ENCODE measurements at places on chromosomes 7 and 10.

- DNase-seq: peak; percentile 44
These were observed 16.9 kb upstream of the ZFAND2A start for GRCh38 chr7:1176891-1177373.

GRCh38 chr10:86730227-86730626, 26.2 kb upstream of the BMPR1A start:
- DNase-seq: no peak

- no peak for DNase-seq
These were observed 6.4 kb upstream of the GOLGA7B start for GRCh38 chr10:97843281-97843671.

- DNase-seq: no peak
These were observed 39.2 kb upstream of the LRRC17 start for GRCh38 chr7:102873470-102874165.

GRCh38 chr7:3301831-3302618, 973 bp downstream of the SDK1 start:
- no peak for DNase-seq

DNA sequence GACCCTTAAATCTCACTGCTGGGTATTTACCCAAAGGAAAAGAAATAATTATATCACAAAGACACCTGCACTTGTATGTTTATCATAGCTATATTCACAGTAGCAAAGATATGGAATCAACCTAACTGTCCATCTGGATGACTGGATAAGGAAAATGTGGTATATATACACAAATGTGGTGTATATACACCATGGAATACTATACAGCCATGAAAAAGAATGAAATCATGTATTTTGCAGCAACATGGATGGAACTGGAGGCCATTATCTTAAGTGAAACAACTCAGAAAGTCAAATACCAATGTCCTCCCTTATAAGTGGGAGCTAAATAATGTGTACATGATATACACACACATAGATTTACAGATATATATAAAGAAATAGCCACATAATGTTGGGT, 168.2 kb downstream of the SH2D4B start:
- DNase-seq: no peak

DNA sequence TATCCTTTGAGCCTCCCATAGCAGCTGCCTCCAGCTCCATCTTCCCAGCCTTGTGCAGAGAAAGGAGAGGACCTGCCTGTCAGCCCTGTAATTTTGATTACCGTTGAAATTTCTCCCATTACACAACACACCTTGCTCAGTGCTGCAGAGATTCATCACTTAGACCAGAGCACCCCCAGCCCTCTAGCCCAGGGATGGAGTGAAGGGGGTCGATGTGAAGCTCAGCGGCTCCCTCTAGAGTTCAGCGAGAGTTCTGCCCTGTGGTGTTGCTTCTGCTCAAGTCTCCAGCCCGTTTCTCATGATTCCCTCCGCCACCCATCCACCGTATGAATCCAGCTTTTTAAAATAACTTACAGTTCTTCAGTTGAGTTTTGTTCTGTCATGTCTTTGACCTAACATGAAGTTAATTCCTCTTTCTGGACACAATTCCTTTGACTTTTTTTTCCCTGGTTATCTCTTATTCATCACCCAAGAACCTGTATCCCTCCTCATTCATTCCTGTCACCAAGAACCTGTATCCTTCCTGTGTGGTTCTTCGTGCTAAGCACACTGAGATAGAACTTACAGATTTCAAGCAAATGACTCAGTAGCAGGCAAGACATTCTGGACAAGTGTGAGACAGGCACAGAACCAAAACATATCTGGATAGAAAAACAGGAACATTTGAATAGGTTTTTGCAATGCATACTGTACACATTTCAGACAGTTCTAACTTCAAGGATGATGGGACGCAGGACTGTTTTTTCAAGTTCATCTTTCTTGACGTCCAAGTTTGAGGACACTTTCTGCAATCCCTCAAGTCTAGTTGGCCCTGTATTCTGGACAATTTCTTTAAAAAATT, 35.0 kb upstream of the ZNF32 start:
- DNase-seq: no peak

- no peak for DNase-seq
These were observed 2.1 kb upstream of the NDUFB8 start for GRCh38 chr10:100531761-100532160.

GRCh38 chr7:108030516-108030915, 27.6 kb upstream of the LAMB1 start:
- DNase-seq: no peak

- DNase-seq: peak; percentile 91
These were observed 24.9 kb upstream of the ADO start for GRCh38 chr10:62779487-62780248.

DNA sequence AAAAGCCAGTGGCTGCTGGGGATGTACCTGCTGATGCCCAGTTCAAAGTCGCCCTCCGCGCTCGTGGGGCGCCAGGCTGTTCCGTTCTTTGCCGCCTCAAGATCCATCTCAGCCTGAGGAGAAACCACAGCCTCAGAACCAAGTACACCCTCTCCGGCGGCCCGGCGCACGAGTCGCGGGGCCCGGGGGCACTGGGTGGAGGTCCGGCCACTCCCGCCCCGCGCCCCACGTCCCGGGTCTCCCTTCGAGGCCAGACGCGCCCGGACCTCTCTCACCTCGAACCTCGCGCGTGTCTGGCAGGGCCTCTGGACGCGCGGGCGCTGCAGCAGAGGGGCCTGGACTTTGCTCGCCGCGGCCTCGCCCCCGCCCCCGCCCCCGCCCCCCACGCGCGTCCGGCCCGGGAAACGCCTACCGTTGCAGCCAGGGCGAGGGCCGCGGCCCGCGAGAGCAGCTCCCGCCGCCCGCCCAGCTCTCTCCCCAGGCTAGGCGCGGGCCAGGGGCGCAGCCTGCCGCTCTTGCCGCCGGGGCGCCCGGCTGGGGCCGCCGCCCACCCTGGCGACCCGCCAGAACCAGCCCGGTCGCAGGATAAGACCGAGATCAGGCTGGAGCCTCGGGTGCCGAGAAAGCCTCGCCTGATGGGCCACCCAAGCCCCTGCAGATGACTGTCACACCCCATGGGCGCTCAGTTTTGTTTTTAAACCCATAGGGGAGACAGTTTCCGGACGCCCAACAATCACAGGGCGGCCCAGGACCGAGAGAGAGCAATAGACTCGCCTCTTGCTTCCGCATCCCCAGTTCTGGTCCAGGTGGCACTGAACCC, at the start of gene ABCB4:
TSS of gene ABCB4 (minus strand) at position 322 of the 820 bp plus-strand sequence. CDS start at position 107, 215 bp downstream.
- DNase-seq: no peak

DNA sequence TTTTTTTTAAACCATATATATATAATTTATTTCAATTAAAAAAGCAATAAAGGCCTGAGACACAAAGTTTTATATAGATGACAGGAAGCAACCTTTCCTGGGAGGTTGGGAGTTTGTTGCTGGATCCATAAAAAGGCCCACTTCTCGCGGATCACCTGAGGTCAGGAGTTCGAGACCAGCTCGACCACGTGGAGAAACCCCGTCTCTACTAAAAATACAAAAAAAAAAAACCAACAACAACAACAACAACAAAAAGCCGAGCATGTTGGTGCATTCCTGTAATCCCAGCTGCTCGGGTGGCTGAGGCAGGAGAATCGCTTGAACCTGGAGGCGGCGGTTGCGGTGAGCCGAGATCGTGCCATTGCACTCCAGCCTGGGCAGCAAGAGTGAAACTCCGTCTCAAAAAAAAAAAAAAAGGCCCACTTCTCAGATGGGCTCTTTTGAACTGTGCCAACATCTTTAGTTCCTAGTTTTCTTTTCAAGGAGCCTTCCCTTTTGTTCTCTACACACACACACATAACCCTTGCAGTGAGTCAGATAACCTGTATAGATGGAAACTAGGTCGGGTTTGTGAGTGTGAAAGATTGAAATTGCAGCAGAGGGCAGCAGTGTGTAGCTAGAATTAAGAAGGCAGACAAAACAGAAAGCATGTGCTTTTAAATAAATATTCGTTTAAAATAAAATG, 1.2 kb upstream of the SMNDC1 start:
- no peak for DNase-seq

DNA sequence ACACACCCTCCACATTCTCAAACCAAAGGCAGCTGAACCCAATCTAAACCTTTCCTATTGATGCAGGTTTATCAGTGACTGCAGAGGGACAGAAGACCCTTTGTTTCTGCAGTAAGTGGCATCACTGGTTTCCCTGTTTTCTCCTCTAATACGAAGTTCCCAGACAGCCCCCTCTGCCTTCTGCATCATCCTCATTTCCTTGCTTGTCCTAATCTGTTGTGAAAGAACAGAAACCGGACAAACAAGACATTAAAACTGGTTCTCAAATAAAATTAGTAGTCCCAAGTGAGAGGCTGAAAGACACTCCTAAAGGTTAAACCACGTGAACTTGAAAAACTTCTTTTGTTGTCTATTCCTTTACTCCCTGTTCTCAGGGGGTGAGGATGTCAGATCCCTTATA, 10.1 kb upstream of the ADRB1 start:
- no peak for DNase-seq

DNA sequence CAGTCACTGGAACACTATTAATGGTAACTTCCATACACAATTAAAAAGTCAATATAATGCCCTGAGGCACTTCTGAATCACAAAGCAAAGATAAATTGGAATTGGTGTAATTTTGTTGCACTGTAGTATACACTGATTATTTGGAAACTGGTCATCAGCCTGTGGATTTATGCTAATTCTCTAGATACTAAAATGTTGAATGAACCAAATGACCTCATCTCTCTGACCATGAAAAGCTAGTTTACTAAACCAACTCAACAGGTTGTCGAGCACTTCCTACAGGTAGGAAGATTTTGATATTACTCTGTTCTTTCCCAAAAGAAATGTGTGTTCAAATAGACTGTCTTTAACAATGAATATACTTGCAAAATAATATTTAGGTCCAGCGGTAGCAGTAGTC, 5.3 kb downstream of the NRP1 start:
- no peak for DNase-seq

DNA sequence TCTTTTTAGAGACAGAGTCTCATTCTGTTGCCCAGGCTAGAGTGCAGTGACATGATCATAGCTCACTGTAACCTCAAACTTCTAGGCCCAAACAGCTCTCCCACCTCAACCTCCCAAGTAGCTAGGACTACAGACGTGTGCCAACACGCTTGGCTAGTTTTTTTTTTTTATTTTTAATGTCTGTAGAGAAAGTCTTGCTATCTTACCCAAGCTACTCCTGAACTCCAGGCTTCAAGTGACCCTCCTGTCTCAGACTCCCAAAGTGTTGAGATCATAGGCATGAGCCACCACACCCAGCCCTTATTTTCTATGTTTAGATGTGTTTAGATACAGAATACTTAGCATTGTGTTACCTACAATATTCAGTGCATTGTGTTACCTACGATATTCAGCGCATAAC, 46.4 kb downstream of the KMT2E start:
- DNase-seq: no peak

- DNase-seq: no peak
These were observed 83.0 kb upstream of the WAC start for GRCh38 chr10:28449926-28450325.

- no peak for DNase-seq
These were observed 277.0 kb downstream of the WDR11 start for GRCh38 chr10:121128164-121128563.

GRCh38 chr10:30980951-30981616, 50.6 kb downstream of the ZNF438 start:
- no peak for DNase-seq

Measured in activated CD8-positive, alpha-beta memory T cell treated with anti-CD3 and anti-CD28 coated beads for 4 hours (primary cell).